Dermis lymphatic vessel endothelial cell (primary cell): ENCODE measurements at places on chromosomes 4 and X. TPM values are rescaled to one million over a fixed set of nuclear protein-coding genes. Genes with fewer than 3 reads are reported as not detected.

The SYNPO2 gene
- 0.11 and 0.52 TPM in 2 replicates for total RNA-seq

The ADH5 gene
- 45.3 and 69.7 TPM in 2 replicates for total RNA-seq

The CTAG1B gene
- not detected in 2 replicates for total RNA-seq

The CABS1 gene
- not detected in 2 replicates for total RNA-seq

The CAPN6 gene
- total RNA-seq, result not detected in 2 replicates

The MFAP3L gene
- 4.0 and 32.6 TPM in 2 replicates for total RNA-seq

The FAM236C gene
- not detected in 2 replicates for total RNA-seq

The SHROOM3 gene
- 0.17 and 0.22 TPM in 2 replicates for total RNA-seq

The CT45A6 gene
- not detected in 2 replicates for total RNA-seq

The LAMP2 gene
- total RNA-seq, result 117 and 137 TPM in 2 replicates
